HFFc6 (cell line): ENCODE measurements at places on chromosomes 13 and 19. TPM values are rescaled to one million over a fixed set of nuclear protein-coding genes. Genes with fewer than 3 reads are reported as not detected.

TLE6 gene
- 0.82 to 2.9 TPM (median 2.2 TPM) in 3 replicates for total RNA-seq

ZNF71 gene
- 5.1 to 5.8 TPM (median 5.3 TPM) in 3 replicates for total RNA-seq

DNA sequence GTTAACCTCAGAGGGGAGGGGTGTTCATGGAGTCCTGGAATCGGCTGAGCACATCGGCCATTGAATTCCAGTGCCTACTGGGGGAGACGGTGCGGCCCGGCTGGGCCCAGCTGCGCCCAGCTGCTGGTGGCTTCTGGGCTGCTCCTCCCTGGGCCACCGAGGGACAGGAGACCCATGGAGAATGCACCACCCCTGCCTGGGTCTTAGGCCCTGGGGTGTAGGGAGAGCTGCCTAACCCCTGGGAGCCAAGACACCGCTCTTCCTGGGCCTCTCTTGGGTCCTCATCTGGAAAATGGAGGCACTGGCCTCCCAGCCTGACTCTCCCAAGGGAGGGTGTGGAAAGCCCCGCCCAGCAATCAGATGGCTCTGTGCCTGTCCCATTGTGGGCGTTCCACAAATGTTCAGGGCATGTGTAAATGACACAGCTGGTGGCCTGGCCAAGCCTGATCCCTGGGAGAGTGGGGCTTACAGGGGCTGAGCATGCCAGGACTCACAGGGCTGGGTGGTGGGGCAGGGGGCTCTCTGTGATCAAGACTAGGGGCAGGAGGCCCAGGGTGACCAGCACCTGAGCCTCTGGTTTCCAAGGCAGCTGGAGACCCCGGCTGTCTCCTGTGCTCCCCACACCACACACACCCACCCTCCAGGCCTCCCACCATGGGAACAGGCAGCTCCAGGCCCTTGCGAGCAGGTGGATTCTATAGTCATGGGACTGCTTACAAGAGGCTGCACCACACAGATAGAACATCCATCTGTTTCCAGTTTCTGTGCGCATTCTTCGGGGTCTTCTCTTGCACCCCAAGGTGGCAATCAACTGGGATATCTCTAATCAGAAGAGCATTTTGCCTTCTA is 150.9 kb downstream of the URI1 start:
- H3K4me1 ChIP-seq: no peaks in the 10 kb centered on the region
- peaks cover 4% of the 10 kb centered on the region for H3K27me3 ChIP-seq
- peaks cover 4% of the 10 kb centered on the region; the same call in 1 of the 2 replicates for H3K36me3 ChIP-seq
- H3K4me3 ChIP-seq: no peak overlapping the region

DNA sequence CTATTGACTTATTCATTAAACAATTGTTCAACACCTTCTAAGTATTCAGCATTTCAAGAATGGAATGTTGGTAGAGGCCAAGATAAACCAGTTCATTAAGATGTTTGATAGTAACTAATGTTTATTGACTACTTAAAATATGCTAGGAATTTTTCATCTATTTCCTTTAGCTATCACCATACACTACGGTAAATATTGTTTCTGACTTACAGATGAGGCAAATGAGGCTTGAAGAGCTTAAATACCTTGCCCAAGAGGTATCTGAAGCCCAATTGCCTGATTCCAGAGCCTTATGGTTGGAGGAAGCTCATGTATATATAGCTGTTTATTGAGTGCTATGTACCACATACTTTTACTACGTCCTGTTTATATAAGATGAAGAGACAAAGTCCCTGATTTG is 286.2 kb downstream of the NDFIP2 start:
- H3K27me3 ChIP-seq: no peaks in the 10 kb centered on the region
- no peak overlapping the region for H3K4me3 ChIP-seq
- DNase-seq: no peak
- H3K36me3 ChIP-seq: peaks cover 13% of the 10 kb centered on the region

GRCh38 chr19:418761-419671 is 10.1 kb upstream of the C2CD4C start:
- H3K4me1 ChIP-seq: no peaks in the 10 kb centered on the region
- no peaks in the 10 kb centered on the region for H3K36me3 ChIP-seq
- H3K4me3 ChIP-seq: no peak overlapping the region
- H3K27me3 ChIP-seq: peaks cover 7% of the 10 kb centered on the region

- no peak for DNase-seq
- H3K4me1 ChIP-seq: peaks cover 38% of the 10 kb centered on the region
- peaks cover 85% of the 10 kb centered on the region for H3K27me3 ChIP-seq
- peaks cover 5% of the 10 kb centered on the region; the same call in 1 of the 2 replicates for H3K36me3 ChIP-seq
Measured at GRCh38 chr13:99988529-99989275, 7.1 kb downstream of the ZIC2 start.

GRCh38 chr13:37878496-37878895 is 8.9 kb upstream of the TRPC4 start:
- no peaks in the 10 kb centered on the region for H3K27me3 ChIP-seq
- H3K4me3 ChIP-seq: no peak overlapping the region

ZNF763 gene
- total RNA-seq: 0.79 to 0.96 TPM (median 0.85 TPM) in 3 replicates

RNF17 gene
- not detected in 3 replicates for total RNA-seq

GRCh38 chr19:42548552-42548951 is 20.3 kb upstream of the CEACAM1 start:
- H3K4me3 ChIP-seq: no peak overlapping the region
- DNase-seq: no peak
- H3K27me3 ChIP-seq: peaks cover 43% of the 10 kb centered on the region
- peaks cover 10% of the 10 kb centered on the region; the same call in 1 of the 2 replicates for H3K36me3 ChIP-seq
- H3K4me1 ChIP-seq: no peaks in the 10 kb centered on the region

DNA sequence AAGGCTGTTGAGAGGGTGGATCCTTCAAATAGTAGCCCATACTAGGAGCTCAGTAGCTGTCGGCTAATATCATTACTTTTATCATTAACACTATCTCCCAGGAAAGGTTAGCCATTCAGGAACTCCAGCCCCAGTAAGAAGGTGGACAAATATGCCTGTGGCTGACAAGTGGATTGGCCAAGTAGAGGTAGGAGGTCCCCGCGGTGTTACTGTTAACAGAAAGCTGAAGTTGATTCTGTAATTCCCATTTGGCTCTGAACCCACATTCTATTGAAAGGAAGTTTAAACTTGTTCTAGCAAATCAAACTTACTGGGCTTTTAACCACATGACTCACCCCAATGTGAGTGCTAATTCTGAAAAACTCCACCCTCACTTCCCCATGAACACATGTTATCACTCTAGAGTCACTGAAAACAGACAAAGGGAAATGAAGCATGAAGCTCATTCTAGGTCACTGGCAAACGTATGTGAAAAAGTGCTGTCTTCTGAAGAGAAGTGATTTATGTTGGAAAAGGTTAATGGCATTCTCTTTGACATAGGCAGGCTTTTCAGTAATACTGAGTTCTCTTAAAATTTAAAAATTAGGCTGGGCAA is 273.5 kb downstream of the FGF14 start:
- no peaks in the 10 kb centered on the region; the same call in 1 of the 2 replicates for H3K27me3 ChIP-seq
- no peak overlapping the region for H3K4me3 ChIP-seq
- H3K36me3 ChIP-seq: no peaks in the 10 kb centered on the region
- no peaks in the 10 kb centered on the region for H3K4me1 ChIP-seq
- H3K27ac ChIP-seq: no peak overlapping the region

MATK gene
- not detected in 3 replicates for total RNA-seq

DNA sequence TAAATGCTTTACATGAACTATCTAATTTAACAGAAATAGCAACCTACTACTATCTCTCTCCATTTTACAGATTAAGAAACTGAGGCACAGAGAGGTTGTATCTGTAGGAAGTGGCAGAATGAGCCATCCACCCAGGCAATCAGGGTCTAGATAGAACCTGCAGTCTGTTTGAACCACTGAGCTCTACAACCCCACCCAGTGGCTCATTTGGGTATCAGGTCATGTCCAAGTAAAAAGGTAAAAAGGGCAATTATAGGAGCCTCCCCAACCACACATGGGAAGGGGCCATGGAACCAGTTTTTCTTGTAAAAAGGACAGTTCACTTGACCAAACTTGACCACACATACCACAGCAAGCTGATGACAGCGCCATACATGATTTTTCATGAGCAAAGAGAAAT is 92.9 kb upstream of the SGCG start:
- peak; percentile 15 for DNase-seq
- H3K4me1 ChIP-seq: peaks cover 13% of the 10 kb centered on the region
- no peak overlapping the region for H3K27ac ChIP-seq
- H3K36me3 ChIP-seq: no peaks in the 10 kb centered on the region
- H3K27me3 ChIP-seq: peaks cover 5% of the 10 kb centered on the region
- H3K4me3 ChIP-seq: no peak overlapping the region

GRCh38 chr19:30670011-30670329 is 297.8 kb downstream of the ZNF536 start:
- H3K4me1 ChIP-seq: no peaks in the 10 kb centered on the region
- no peak overlapping the region for H3K4me3 ChIP-seq
- no peak overlapping the region for H3K27ac ChIP-seq
